ENCODE measurements at places on chromosomes 1 and 21. TPM values are rescaled to one million over a fixed set of nuclear protein-coding genes. Genes with fewer than 3 reads are reported as not detected.

CD52 gene
- polyA plus RNA-seq = 0.22 TPM

CENPF gene
- 13.7 TPM for polyA plus RNA-seq

FAM163A gene
- not detected for polyA plus RNA-seq

C4BPA gene
- not detected for polyA plus RNA-seq

NAV1 gene
- 13.2 TPM for polyA plus RNA-seq

AJAP1 gene
- 2.8 TPM for polyA plus RNA-seq

GLIS1 gene
- polyA plus RNA-seq = not detected

WNT9A gene
- 1.7 TPM for polyA plus RNA-seq

USH2A gene
- under 0.01 TPM for polyA plus RNA-seq

SRSF10 gene
- 75.2 TPM for polyA plus RNA-seq

RPS6KA1 gene
- polyA plus RNA-seq = 65.9 TPM

MPL gene
- polyA plus RNA-seq = 0.07 TPM

Measured in keratinocyte (primary cell).